ENCODE measurements at places on chromosomes 13 and 19. TPM values are rescaled to one million over a fixed set of nuclear protein-coding genes. Genes with fewer than 3 reads are reported as not detected.

DNA sequence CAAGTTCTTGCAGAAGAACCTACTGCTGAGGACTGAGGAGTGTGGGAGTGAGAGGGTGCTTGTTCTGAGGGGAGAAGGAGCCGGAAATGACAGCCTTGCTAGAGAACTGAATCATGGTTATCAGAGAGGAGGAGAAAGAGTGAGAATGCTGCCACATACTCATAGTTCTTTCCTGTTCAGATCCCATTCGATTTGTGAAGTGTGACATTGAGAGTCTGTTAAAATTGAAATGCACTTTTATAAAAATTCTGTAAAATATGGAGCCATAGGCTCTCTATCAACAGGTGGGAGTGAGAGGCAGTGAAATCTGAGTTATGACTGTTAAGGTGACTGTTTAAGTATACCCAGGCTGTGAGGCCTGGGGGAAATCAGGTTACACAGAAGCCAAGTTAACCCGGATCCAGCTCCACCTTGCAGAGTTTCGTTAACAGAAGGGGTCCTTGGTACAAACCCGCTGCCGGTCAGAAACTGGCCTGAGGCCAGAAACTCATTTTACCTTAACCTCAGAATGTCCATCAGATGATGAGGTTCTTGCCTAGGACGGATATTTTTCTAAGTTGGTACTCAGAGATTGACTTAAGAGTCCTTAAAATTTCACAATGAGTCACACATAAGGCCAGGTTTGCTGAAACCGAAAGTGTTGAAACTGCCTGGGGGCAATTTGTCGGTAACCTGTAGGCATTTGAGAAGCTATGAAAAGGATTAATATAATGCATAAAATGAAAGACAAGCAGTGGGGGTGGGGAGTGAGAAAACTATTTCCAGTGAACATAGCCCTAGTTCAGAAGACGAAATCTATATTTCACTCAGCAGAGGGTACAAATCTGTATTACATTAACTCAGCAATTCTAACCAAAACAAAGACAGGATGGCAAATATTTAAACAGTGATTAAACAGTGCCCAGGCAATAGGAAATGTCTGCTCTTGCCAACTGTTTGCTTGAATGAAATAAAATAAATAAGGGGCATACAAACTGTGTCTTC lies 350.5 kb downstream of the KCNRG start:
- DNase-seq, result peak; percentile 23

DNA sequence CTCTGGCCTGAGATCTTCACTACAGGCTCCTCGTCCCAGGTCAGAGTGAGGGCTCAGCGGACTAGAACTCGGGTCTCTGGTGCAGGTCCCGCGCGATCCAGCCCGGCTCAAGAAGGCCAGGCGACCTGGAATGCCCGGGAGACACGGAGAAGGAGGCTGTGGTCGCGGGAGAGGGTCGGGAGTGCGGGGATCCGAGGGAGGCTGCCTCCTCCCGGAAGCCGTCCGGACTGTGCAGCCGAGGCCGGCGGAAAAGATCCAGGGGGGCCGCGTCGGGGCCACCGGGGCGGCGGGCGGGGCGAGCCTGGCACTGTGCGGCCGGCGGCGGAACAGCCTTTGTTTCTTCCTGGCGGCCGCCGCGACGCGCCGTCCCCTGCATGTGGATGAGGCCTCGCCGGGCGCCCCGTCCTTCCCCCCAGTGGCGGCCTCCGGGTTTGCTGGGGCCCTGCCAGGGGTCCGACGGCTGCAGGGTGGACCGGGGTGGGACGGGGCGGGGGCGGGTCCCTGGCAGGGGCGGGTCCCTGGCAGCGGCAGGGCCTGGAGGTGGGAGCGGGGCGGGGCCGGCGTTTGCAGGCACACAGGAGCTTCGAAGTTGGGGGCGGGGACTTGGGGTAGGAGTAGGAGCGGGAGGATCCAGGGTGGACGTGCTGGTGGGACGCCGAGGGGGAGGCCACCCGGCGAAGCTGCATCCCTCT lies 1.0 kb upstream of the SLC7A10 start:
- DNase-seq, result peak; percentile 29

DNA sequence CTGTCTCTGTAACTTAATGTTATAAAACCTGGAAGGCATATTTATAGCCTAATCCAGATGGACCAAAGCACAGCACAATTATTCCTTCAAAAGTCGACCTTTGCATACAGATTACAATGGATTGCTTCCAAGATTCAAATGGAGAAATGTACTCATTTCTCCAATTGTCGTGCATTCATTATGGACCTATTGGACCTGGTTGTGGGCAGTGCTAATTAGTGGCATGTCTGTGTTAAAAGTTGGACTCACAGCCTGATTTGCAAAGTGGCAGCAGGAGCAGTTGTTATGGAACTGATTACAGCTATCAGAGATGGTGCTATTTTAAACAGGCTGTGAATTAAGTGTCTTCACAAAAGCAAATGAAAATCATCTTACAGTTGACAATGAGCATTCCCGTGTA lies 1529.3 kb upstream of the SLC10A2 start:
- no peak for DNase-seq

DNA sequence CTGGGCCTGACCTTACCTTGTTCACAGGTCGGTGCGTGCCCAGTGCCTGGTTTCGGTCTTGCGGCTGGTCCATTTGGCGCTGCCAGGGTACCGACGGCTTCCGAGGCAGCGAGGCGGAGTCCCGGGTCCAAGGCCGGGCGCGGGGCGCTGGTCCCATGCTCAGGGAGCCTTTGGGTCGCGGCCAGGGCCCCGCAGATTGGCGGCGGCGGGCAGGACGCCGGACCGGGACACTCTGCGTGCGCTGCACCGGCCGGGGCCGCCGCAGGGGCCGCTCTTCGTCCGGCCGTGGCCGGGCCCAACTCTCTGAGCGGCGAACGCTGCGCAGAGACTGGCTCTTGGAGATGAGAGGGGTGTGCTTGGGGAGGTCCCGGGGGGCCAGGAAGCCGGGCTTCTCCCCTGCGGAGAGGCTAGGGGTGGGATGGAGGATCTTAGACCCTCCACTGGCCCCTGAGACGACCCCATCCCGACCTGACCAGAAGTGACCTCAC lies 3.4 kb upstream of the WIZ start:
- DNase-seq, result no peak

The WDR87 gene
- not detected for total RNA-seq

The MCF2L gene
- 62.1 TPM for total RNA-seq

Data from transverse colon (tissue), 4 donors.